ENCODE measurements at places on chromosomes 2 and 18.

GRCh38 chr2:234083572-234084348 is 33.3 kb downstream of the SPP2 start:
- no peak for DNase-seq

GRCh38 chr18:79657342-79657996 is 22.1 kb upstream of the CTDP1 start:
- DNase-seq, result no peak

DNA sequence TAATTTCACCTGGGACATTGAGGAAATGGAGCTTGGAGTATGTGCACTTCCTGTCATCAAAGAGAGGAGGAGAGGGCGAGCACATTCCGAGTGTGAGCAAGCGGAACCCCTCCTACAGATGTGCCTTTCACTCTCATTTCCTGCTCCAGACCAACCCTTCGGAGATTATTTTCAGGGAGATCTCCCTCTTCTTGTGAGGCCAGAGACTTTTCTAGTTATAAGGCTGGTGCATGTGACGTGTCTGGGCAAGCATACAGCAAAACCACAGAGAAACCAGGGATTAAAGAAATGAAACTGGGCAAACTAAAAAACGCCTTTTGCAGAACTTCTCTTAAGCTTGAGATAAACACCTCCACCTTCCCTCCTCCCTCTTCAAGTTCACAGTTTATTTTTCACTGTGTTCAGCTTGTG is 409.2 kb upstream of the TCF4 start:
- DNase-seq, result no peak

- DNase-seq, result no peak
These were observed 119.6 kb upstream of the SLC38A11 start for GRCh38 chr2:165074884-165075283.

- no peak for DNase-seq
These were observed 30.0 kb downstream of the CFAP221 start for GRCh38 chr2:119574108-119574815.

DNA sequence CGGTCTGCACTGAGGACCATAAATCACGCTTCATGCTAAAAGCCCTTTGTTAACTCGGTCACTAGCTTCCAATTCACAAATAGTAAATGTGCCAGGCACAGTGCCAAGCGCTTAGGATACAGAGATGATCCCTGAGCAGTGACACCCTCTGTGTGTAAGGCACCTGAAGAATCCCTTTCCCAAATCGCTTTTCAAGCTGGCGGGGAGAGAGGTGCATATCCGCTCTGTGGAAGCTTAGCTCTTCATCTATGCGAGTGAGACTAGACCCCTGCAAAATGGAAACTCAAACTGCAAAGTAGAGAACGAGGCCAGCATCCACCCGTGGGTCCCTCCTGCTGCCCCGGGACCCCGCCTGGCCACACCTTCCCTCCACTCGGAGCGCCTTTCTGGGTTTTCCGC is 2.4 kb downstream of the PIEZO2 start:
- no peak for DNase-seq

DNA sequence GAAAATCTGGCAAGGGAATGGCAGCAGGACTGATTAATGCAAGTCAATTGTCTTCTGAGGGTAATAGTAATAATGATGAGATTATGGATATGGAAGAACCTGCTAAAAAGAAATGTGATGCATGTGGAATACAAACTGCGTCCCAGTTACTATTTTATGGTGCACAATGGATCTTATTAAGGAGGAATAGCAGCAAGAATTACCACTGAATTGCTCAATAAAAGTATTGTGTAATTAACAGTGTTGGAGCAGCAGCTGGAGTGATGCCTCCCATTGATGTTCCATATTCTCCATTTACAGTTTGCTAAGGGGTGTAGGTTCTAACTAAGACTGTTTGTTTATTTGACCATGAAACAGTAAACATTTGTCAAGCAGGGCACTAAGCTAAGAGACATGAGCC is 167.9 kb downstream of the HRH4 start:
- DNase-seq, result no peak

- no peak for DNase-seq
These were observed 33.8 kb upstream of the TMEM17 start for GRCh38 chr2:62539606-62540407.

GRCh38 chr2:30741576-30741975 is 65.7 kb downstream of the CAPN13 start:
- no peak for DNase-seq

- DNase-seq, result no peak
These were observed 134.9 kb upstream of the REV1 start for GRCh38 chr2:99624677-99625076.
